ENCODE measurements at places on chromosomes 12 and 14.

GRCh38 chr12:2924019-2924418, 33.3 kb downstream of the TULP3 start:
- no peak for DNase-seq

DNA sequence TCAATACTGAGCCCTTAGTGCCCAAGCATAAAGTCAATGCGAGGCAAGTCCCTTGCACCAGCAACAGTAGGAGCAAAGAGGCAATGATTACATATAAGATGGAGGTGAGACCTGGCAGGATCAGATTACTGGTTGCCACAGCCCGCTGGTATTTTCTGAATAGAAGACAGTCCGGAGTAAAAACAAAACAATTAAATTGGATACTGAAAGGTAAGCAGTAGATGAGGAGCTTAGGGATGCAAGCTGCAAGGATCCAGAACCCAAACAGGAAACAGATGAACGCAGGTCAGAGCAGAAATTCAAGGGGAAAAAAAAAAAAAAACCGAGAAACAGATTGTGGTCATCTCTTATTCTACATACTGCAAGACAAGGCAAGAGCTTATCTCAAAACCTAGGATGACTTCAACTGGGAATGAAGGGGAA, 119.6 kb downstream of the MED13L start:
- no peak for DNase-seq

DNA sequence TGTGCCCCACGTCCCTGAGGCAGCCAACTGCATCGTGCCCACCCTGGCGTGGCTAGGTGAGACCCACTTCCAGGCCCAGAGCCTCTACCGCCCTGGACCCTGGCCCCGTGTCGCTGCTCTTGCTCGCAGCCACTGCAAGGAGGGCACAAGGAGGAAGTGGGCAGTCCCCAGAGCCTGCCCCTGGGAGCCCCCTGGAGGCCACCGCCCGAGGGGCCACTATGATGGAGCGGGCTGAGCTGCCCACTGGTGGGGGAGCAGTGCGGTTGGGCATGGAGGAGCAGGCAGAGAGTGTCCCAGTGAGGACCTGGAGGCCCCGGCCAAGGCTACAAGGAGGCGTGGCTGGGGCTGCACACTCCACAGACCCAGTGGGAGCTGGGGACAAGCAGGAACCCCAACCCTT, 323.6 kb downstream of the PCNX1 start:
- DNase-seq, result no peak

DNA sequence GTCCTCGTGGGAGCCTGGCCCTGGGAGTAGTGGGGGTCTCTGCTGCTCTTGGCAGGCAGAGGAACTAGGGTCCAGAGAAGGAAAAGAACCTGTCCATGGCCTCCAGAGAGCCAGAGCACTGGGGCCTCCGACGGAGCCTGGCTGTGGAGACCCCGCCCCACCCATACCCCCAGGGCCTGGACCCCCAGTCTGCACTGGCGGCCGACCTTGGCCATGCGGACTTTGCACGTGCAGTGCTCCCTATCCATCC, 1.1 kb downstream of the BEGAIN start:
- no peak for DNase-seq

- no peak for DNase-seq
Observed at GRCh38 chr12:65696227-65696626, 128.1 kb upstream of the HMGA2 start.

- DNase-seq, result no peak
Observed at GRCh38 chr12:100077367-100077766, 65.3 kb downstream of the BLTP3B start.

- DNase-seq, result no peak
Observed at GRCh38 chr12:11576104-11576503, 73.4 kb upstream of the ETV6 start.

- no peak for DNase-seq
Observed at GRCh38 chr12:51686727-51687126, 95.7 kb downstream of the SCN8A start.

DNA sequence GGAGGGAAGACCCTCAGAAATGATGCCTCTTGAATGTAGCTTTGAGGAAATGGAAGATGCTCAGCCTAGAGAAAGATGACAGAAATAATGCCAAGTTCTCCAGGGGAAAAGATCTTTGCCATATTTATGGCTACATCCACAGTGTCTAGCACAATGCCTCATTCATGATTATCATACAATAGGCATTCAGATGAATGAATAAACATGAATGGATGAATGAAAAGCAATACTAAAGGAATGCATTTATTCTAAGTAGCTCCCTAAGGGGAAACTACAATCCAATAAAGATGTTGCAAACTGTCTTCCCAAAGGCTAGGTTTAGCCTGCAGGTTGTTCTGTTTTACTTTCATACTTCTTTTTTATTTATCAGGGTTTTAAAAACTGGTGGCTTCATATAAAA, 12.0 kb downstream of the TMTC1 start:
- no peak for DNase-seq

DNA sequence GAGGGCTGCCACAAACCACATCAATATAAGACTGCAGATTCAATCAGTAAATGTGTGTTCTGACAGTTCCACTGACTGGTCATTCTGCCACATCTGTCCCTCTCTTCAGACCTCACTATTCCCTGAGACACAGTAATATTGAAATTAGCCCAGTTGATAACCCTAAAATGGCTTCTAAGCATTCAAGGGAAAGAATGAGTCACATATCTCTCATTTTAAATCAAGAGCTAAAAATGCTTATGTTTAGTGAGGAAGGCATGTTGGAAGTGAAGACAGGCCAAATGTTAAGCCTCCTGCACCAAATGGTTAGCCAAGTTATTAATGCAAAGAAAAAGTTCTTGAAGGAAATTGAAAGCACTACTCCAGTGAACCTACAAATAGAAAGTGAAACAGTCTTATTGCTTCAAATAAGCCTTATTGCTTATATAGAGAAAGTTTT, 24.5 kb upstream of the KIF21A start:
- DNase-seq, result no peak

DNA sequence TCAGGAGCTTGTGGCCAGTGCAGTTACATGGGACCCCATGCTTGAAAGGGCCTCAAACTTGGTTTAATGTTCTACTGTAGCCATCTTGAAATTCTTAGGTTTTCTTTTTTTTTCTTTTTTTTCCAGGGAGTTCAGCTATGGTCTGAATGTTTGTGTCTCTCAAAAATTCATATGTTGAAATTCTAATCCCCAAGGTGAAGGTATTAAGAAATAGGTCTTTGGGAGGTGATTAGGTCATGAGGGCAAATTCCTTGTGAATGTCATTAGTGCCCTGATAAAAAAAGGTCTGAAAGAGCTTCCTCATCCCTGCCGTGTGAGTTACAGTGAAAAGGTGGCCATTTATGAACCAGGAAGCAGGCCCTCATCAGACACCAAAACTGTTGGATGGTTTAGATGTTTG, 324.1 kb downstream of the C12orf75 start:
- no peak for DNase-seq

DNA sequence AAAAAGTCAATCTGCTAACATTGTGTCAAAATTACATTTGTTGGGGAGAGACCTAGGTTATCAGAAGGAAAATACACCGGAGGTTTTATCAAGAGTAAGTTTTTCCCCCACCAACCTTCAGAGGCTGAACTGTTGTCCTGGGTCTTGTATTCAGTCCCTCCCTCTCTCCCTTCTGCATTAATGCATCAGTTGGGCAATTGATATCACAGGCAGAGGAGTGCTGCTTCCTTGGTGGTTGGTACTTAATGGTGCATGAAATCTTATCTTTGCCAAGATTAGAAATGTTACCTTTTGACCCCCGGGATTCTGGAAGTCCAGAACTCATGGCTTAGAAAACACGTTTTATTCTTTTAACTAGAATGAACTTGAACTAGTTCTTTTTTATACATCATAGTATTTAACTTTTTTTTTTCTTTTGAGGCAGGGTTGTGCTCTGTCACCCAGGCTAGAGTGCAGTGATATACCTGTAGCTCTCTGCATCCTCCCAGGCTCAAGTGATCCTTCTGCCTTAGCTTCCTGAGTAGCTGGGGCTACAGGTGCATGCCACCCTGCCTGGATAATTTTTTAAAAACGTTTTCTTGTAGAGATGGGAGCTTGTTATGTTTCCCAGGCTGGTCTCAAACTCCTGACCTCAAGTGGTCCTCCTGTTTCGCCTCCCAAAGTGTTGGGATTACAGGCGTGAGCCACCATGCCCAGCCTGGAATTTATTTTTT, 4.9 kb downstream of the PCBP2 start:
- no peak for DNase-seq

DNA sequence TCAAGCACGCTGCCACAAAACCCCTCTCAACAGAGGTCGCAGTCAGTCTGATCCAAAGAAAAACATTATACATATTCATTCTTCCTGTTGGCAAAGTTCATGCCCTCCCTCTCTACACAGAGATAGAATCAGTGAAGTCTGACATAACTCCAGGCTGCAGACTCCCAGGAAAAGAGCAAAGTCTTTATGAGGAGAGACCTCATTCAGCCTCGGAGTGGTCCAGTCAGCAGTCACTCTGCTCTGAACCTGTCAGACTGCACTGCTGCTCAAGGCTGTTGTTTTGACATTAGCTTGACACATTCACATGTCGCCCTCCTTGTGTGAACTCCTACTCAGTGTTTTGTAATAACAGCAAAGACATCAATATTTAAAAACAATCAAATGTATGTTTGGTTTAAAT, 241.2 kb upstream of the G2E3 start:
- no peak for DNase-seq

- DNase-seq, result no peak
Observed at GRCh38 chr12:109744986-109745942, 31.6 kb downstream of the FAM222A start.

DNA sequence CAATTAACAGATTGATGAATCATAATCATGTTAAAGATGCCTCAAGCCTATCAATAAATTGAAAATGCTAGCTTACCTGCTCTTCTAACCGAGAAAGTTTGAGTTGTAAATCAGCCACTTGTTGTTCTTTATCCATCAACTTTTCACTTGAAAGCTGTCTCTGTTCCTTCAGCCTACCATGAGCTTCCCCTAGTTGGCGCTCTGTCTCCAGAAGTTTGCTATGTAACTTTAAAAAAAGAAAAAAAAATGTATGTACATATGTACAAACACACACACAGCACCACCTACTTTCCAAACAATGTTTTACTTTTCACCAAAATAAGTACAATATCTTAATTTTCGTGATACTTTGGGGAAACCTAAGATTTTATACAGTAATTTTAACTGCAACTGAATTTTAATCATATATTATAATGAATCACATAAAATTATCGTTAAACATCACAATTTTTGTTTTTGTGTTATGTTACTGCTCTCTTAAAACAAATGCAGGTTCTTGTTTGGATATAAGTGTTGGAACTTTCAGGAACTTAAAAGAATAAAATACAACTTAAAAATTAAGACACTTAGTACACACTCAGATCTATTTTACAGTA, 101.2 kb downstream of the EEA1 start:
- DNase-seq, result peak; percentile 6

DNA sequence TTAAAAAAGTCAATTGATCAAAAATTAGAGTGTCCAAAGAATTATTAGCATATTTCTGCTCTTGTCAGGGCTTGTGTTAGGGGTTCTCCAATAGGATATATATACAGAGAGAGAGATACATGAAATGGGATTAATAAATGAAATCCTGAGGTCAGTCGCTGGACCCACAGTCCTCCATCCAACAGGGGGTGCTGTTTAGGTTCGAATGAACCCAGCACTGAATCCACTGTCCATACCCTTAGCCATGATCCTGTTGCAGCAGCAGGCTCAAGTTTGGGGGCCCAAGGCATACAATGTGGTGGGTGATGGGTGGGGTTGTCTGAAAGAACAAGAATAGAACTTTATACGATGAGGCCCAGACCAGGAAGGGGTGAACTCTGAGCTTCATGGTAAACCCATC, 780 bp upstream of the MYO1H start:
- DNase-seq, result no peak

GRCh38 chr14:24131549-24131966, 1.1 kb downstream of the FITM1 start:
- DNase-seq, result no peak

GRCh38 chr14:39740454-39740853, 308.2 kb upstream of the FBXO33 start:
- DNase-seq, result no peak

- no peak for DNase-seq
Observed at GRCh38 chr12:54386403-54387113, 2.0 kb upstream of the ZNF385A start.

- no peak for DNase-seq
Observed at GRCh38 chr12:109594556-109595317, 21.1 kb downstream of the MVK start.

GRCh38 chr12:19998961-19999804, 369.2 kb upstream of the PDE3A start:
- no peak for DNase-seq

DNA sequence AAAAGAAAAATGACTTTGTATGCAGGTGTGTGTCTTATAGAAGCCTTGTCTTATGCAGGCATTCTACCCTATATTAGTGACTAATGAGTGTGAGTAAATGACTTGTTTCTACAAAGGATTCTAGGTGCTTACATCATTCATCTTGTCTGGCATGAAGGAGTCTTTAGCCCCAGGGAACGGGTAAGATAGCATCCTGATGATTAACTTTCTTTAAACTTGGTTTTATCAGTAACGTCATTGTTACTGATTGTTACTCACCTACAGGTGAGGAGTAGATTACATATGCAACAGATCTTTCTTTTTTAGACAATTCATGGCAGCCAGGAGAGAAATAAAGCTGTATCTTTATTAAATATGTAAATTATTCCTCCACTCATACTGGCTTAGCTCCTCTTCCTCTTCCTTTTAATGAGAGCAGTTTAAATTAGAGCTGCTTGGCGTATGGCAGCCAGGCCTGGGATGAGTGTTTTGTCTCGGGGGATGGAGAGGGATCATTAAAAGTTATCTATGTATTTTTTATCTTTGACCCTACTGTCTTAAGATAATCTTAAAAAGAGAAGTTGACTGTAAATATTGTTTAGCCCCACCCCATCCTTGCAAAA, 57.2 kb upstream of the ATP2A2 start:
- DNase-seq, result no peak

GRCh38 chr12:122064025-122064777, 14.4 kb upstream of the MLXIP start:
- DNase-seq, result no peak

- DNase-seq, result no peak
Observed at GRCh38 chr14:69043596-69044260, 64.6 kb upstream of the ACTN1 start.

DNA sequence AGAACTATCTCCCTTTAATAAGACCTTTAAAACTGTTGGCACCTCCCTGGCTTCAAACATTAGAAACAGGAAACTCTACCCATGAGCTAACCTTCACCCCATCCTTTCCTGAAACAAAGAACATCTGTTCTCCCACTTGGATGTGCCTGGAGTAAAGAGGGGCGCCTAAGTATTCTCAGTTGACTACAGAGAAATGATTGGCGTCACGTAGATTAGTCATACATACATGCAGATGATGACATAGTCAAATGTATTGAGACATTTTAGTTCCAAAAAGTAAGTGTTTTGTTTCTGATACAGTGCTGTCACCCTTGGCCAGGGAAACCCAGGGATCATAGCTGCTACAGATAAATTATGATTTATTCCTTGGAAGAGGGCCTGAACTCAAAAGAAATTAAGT, 260.0 kb upstream of the PLEKHG7 start:
- no peak for DNase-seq
